ENCODE measurements at places on chromosomes 11 and 22.

GRCh38 chr11:113663567-113663966, 42.5 kb downstream of the TMPRSS5 start:
- peak; percentile 9 for DNase-seq

DNA sequence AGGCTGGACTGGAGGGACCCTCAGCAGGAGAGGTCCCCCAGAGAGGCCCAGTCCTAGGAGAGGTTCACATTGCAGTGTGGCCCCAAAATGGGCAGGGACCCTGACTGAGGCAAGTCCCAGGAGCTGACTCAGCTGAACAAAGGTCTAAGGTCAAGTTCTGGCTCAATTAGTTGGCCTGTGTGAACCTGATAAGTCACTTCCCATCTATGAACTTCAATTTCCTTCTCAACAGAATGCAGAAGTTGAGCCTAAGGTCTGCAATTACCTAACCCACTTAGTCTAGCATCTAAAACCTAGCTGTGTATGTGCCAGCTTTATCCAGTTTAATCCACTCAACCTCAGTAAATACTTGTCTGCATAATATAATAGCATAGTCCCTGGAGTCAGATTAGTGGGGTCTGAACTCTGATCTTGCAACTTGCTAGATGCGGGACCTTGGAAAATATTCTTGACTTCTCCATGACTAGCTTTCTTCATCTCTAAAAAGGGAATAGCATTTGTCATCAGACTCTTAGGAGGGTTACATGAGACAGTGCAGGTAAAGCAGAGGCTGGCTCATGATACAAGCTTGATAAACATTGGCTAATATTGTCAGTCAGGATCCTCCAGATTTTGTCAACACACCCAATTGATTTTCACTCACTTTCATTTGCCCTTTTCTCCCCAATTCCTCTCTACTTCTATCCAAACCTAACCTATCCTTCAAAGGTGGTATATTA, 465.5 kb downstream of the INSC start:
- no peak for DNase-seq

- no peak for DNase-seq
Observed at GRCh38 chr11:2256951-2257700, 13.3 kb downstream of the ASCL2 start.

GRCh38 chr11:3165152-3165705, at the start of gene OSBPL5:
Gene OSBPL5 (minus strand): TSS chr11:3165310. CDS start chr11:3129148, 36,162 bp downstream.
- peak; percentile 69 for DNase-seq

GRCh38 chr11:6646918-6647679, 8.5 kb downstream of the DCHS1 start:
- peak; percentile 76 for DNase-seq

DNA sequence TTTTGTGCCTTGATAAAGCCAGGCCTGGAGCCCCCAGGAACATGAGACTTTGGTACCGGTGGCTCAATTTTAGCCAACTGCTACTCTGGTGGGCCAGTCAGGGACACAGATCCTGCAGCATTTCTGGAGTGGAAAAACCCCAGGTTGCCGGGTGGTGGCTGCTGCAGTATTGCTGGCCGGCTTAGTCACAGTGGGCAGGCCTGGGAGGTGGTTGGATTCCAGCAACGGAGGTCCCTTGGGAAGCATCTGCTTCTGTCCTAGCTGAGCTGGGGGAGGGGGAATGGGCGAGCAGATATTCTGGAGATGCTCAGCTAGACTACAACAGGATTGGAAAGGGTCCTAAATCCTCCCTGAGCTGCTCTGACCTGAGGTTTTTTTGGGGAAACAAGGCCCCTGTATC, 31.6 kb upstream of the ACCSL start:
- peak; percentile 89 for DNase-seq

DNA sequence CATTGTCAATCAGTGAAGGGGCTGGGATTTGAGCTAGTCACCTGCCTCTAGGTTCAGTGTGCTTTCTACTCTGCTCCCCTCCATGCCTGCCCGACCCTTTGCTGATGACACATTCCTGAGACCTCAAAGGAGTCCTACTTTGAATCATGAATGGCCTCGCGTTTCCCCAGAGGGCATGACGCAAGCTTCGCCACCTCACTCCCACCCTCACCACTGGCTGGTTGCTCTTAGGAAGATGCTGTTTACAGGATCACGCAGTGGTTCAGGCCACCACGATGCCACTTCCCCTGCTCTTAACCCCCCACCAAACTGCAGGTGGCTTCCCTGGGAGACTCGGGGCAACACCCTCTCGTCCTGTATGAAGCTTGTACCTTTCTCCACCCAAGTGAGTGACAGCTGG, 62.9 kb upstream of the B3GAT1 start:
- no peak for DNase-seq

DNA sequence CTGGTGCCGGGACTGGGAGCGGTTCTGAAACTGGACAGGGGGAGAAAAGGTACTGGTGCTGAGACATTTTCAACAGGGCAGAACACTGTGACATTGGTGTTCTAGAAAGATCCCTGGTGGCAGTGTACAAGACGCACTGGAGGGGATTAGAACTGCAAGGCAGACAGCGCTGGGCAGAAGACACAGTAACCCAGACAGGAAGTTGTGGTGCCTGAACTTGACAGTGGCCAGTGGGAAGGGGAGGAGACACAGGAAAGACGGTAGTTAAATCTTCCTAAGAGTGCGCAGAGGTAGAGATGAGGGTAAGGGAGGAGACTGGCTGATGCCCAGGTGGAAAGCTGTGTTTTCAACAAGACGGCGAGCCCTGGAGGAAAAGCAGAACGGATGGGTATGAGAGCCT, 24.5 kb downstream of the FAM227A start:
- DNase-seq: no peak

GRCh38 chr22:49439373-49439772, 388.3 kb downstream of the BRD1 start:
- DNase-seq: no peak

GRCh38 chr22:46619830-46620501, at the start of gene GRAMD4:
Gene GRAMD4 (plus strand): TSS chr22:46620386. CDS start chr22:46626800, 6,414 bp downstream.
- DNase-seq: peak; percentile 15

DNA sequence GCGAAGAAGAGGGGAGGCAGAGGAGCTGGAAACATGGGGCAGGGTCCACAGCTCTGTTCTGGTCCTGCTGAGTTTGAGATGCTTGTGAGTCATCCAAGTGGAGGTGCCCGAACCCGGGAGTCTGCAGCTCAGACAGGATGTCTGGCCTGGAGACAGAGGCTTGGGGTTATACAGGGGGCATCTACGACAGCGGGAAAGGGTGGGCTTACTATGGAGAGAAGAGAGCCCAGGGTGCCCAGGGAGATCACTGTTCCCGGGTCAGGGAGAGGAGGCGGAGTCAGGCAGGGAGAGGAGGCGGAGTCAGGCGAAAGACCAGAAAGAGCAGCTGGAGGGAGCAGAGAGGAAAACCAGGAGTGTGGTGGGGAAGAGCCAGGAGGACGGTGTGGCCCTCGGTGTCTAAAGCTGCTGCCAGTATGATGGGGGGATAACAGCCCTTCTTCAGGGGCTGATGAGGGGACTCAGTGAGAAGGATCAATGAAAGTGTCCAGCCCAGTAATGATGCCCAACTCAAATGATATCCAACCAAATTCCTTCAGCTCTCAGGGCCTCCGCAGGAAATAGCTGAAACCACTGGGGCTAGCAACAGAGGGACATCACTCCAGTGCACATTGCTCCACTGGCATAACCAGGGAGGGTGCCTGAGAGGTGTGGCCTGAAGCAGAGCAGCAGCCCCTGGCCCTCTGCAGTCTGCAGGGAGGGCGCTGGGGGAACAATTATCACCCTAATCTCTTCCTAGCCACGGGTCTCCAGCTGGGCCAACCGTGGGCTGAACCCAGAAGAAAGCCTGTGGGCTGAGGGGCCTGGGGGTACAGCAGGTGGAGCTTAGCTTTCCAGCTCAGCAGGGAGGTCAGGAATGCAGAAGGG, 2.6 kb upstream of the LTBP3 start:
- no peak for DNase-seq

DNA sequence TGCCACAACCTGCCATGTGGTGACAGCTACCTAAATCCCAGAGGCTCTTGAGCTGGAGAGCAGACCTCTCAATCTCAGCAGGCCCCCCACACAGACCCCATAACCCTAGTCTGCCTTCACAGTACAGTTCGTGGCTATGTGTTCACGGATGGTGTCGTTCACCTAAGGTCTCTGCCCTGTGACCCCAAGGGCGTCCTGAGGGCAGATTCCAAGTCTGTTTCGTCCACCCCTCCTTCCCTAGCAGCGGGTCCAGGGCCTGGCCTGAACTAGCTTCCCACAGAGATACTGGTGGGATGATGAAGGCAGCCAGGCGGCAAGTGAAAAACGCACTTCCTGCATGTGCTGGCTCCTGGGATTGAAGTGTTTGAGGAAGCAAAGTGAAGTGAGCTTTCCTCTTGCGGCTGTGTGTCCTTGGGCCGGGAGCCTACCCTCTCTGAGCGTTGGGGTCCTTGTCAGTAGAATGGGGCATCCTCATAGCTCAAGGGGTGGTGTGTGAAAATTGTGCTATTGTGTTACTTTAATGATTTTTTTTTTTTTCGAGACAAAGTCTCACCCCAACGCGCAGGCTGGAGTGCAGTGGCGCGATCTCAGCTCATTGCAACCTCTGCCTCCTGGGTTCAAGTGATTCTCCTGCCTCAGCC, 70.1 kb downstream of the LRP5 start:
- no peak for DNase-seq

DNA sequence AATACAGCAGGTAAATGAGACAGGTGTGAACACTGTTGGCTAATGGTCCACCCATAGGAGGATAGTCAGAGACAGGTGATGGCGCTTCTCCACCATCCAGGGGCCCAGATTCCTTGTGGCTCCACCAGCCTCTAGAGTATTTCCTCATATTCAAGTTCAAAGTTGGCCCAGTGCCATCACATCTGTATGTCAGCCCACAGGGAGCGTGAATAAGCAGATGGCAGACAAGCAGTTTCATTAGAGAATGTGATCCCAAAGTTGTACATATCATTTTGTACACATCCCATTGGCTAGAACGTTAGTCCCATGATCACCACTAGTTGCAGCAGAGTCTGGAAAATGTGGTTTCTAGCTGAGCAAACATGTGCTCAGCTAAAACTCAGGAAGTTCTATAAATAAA, 11.0 kb upstream of the CWF19L2 start:
- peak; percentile 61 for DNase-seq

- DNase-seq: no peak
Observed at GRCh38 chr11:67674442-67674871, at the start of gene ALDH3B2. Gene ALDH3B2 (minus strand): TSS chr11:67674623. CDS start chr11:67666935, 7,688 bp downstream.

GRCh38 chr11:78612721-78613377, 38.2 kb upstream of the NARS2 start:
- DNase-seq: no peak

DNA sequence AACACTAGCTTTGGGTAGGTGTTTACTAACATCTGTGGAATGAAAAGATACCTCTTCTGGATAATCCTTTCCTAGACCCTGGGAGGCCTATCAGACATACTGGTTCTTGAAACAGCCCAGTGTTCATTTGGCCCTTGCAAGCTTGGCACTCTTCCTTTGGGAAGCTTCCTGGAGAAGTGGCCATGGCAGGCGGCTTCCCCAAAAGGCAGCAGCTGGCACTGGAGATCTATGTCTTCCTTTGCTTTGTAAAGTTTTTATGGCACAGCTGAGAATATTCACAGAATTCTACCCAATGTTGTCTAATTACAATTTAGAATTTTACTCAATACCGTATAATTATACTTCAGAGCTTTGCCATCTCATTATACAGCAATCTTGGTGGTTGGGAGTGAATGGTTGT, 199.2 kb upstream of the C11orf87 start:
- DNase-seq: no peak

- DNase-seq: no peak
Observed at GRCh38 chr11:64893194-64894069, 15.0 kb upstream of the EHD1 start.

GRCh38 chr11:84714316-84714780, 912.8 kb downstream of the DLG2 start:
- DNase-seq: peak; percentile 18

GRCh38 chr22:26957897-26958296, 300.5 kb downstream of the MIAT start:
- no peak for DNase-seq

GRCh38 chr22:38272373-38273134, at the start of gene TMEM184B:
Gene TMEM184B (minus strand): TSS chr22:38273010. CDS start chr22:38247961, 25,049 bp downstream.
- DNase-seq: peak; percentile 64

- DNase-seq: no peak
Observed at GRCh38 chr11:7484131-7484530, 1.2 kb upstream of the OLFML1 start.

DNA sequence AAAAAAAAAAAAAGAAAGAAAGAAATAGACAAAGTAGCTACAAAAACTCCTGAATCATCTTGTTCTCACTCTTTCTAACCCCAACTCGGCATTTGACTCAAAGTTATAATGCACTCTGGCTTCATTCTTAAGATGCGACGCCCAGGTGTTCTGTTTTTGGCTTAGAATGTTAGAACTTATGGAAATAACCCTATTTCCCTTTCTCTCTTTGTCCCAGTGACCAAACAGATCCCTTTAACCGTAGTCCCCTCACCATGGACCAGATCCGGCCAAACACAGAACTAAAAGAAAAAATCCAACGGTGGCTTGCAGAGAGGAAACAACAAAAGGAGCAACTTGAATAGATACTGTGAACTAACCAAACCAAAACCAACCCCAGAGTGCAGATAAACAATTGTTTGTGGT, 5.3 kb upstream of the ATP5MG start:
- DNase-seq: no peak

Data from AG10803 (cell line).